ENCODE measurements at places on chromosomes 12 and 14.

DNA sequence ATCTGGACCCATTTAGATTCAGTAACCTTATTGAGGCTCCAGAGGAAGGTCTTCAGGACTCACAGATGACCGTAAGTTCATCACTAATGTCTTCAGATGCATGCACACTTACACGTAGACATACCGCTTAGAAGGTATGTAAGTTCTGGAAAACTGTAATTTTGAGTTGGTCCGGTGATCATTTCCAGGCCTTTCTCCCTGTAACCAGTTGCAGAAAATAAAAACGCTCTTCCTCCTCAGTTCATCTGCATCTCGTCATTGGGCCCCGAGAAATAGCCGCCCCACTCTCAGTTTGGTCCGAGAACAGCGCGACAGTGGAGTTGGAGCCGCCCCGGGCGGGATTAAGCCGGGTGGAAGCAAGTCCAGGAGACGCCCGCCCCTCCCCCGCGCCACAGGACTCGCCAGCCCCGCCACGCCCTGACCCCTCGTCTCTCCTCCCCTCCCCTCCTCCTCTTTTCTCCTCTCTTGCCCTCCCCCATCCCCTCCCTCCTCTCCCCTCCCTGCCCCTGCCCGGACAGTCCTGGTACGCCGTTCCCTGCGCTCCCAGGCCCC is 83.7 kb downstream of the TNFAIP2 start:
- DNase-seq: no peak

DNA sequence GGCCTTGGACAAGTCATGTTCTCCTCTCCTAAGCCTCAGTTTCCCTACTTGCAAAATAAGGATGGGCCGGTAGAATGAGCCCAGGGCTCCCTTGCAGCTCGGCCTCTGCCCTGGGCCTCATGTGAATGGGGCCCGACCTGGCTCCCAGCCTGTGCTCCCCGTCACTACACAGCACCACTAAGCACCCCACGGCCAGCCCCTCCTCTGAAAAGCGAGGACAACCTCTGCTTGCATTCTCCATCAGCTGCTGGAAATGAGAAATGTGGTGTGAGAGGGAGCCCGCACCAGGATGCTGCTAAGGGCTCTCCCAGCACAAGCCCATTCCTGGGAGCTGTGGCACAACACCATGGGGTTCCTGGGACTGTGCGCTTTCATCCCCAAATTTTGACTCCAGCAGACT is 10.2 kb downstream of the SLC25A47 start:
- DNase-seq: no peak

GRCh38 chr12:53060721-53061276 is 10.9 kb downstream of the TNS2 start:
- DNase-seq: no peak

DNA sequence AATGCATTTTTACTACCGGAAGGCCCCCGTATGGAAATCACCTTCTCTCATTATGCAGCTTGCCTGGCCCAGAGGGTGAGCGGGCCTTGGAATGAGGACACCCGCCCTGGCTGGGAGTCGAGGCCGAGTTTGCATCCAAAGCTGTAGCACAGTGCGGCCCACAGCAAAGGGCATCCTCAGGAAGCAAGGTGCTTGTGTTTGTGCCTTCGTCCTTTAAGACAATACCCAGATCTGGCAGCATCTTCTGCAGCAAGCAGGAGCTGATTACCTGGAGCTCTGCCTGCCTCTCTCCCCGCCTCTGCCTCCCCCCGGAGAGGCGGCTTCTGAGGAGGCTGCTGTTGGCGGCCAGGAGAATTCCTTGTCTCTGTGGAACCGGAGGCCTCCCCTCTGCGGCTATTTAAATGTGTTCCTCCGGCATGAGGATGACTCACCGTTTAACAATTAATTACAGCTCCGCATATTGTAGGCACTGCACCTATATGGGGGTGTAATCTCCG is 145.3 kb downstream of the CACNA1C start:
- DNase-seq: no peak

- DNase-seq: no peak
Observed at GRCh38 chr12:60539592-60539991, 943.8 kb downstream of the SLC16A7 start.

DNA sequence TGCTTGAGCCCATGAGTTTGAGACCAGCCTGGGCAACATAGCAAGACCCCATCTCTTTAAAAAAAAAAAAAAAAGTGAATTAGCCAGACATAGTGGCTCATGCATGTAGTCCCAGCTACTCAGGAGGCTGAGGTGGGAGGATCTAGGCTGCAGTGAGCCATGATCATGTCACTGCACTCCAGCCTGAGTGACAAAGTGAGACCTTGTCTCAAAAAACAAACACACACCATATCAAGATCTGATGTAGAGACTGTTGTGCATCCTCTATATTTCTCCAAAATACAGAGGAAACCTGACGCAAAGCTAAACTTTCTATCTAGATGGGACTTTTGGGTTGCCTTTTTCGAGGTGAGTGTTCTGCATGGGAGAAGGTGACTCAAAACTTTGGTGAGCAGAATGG is 77.4 kb upstream of the SLC8A3 start:
- DNase-seq: no peak

DNA sequence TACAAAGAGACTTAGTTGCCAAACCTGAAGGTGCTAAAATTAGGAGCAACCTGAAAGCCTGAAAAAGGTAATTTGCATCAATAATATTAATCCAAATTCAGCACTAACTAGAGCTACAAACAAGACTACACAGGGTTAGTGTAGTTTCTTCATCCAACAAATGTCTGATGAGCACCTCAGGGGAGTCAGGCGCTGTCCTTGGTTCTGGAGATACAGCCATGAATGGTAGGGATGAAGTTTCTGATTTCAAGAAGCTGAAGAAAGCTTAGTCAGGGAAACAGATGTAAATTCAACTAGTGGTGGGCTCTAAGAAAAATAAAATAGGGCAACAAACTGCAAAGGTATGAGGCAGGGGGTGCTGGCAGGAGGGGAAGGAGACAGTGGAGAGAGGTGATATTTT is 266.3 kb downstream of the GLT1D1 start:
- DNase-seq: no peak

DNA sequence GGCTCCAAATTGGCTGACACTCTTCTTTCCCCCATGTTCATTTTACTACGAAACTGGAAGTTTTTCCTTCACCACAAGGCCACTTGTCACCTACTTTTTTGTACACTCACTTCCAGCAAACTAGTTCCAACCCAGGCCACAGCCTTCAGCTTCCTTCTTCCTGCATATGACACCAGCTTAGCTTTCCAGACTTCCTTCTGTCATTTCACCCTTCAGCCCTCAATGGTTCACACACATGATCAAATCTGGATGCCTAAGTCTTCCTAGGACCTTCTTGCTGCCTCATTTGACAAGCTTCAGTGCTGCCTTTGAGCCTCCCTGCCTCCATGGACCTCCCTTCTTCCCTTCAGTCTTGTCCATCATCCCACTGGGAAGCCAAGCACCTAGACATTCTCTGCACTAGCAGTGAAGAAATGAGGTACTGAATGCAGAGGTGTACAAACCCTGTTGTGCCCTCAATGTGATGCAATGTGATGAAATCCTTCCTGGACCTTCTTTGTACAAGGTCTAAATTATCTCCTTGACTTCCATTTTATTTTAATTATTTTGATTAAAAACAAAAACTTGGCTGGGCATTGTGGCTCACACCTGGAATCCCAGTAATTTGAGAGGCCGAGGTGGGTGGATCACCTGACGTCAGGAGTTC is 4.3 kb upstream of the REC8 start:
- no peak for DNase-seq

GRCh38 chr12:39780913-39781446 is 161.4 kb upstream of the ABCD2 start:
- no peak for DNase-seq

DNA sequence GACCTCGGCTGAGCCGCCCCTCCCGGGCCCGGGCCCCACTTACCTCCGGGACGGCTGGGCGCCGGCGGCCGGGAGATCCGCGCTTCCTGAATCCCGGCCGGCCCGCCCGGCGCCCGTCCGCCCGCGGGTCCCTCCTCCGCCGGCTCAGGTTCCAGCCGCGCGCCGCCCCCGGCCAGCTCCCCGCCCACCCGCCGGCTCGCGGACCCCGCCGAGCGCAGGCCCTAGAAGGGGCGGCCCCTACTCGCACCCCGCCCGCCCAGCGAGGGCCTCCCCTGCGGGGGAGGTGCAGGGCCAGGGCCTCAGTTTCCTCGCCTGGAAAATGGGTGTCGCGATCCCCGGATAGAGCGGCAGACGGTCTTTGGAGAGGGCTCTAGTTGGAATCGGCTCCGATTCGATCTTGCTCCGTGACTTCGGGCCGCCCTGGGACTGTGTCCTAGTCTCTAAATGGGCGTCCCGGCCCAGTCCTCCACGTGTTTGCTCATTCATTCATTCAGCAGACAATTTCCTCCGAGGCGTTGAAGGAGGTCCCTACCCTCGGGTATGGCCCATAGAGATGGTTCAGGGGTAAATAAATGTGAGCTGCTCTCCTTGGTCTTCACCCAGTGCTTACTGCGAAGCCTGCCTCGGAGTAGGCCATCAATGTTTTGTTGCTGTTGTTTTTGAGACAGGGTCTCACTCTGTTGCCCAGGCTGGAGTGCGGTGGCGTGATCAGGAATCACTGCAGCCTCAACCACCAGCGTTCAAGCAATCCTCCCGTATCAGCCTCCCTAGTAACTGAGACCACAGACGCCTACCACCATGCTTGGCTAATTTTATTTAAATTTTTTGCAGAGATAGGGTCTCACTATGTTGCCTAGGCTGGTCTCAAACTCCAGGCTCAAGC is at the start of gene TRPV4:
TSS of gene TRPV4 (minus strand) at position 92 of the 883 bp plus-strand sequence. CDS start 18,602 bp downstream, outside the sequence.
- no peak for DNase-seq

Measured in esophagus squamous epithelium (tissue), 5 donors.